ENCODE measurements at places on chromosomes 2 and 18.
A peak's percentile ranks its signal among the peaks of the same experiment; 100 is the strongest.

GRCh38 chr2:138997346-138997745, 217.2 kb upstream of the NXPH2 start:
- no peak for DNase-seq

DNA sequence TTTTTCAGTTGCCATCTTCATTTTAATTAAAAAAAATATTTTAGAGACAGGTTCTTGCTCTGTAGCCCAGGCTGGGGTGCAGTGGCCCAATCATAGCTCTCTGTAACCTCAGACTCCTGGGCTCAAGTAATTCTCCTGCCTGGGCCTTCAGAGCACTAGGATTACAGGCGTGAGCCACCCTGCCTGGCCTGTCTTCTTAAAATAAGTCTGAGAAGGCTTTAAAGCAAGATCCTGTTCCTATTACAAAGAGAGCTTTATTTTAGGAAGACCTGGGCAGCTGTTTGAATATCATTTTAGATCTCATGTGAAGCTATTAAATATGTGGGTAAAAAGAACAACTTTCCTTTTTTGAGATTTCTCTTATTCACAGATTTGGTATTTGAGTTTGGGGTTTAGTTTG, 1.5 kb downstream of the FAM228A start:
- no peak for DNase-seq

GRCh38 chr2:113185664-113186432, 12.1 kb downstream of the PSD4 start:
- DNase-seq: no peak

DNA sequence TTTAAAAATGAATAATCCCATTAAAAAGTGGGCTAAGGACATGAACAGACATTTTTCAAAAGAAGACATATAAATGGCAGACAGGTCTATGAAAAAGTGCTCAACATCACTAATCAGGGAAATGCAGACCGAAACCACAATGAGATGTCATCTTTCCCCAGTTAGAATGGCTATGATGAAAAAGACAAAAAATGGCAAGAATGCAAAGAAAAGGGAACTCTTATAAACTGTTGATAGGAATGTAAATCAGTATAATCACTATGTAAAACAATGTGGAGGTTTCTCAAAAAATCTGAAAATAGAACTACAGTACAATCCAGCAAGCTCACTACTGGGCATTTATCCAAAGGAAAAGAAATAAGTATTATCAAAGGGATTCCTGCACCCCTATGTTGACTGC, 169.2 kb downstream of the METTL4 start:
- no peak for DNase-seq

DNA sequence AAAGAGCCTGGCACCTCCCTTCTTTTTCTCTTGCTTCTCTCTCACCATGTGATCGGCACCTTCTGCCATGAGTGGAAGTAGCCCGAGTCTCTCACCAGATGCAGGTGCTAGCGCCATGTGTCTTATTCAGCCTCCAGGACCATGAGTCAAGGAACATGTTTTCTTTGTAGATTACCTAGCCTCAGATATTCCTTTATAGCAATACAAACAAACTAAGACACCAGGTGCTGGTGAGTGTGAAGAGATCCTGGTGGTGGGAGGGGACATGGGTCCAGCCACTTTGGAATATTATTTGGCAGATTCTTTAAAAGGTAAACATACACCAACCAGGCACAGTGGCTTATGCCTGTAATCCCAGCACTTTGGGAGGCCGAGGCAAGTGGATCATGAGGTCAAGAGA, 5.9 kb upstream of the USP40 start:
- no peak for DNase-seq

DNA sequence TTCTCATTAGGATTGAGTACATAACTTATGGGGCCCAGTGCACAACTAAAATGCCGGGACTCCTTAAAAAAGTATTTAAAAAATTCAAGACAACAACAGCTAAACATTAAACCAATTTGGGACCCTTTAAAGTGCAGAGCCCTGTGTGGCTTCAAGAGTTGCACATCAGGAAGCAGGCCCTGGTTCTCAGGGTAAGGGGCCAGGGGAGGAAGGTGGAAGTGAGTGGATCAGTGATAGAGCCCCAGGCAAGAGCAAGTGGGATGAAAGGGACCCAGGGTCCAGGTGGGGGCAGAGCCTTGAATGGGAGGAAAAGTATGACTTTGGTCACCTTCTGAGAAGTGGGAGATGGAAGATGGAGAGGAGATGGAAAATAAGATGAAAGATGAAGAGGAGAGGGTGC, 2.3 kb upstream of the FHOD3 start:
- DNase-seq: no peak

- DNase-seq: no peak
These were observed 93.3 kb downstream of the SPTBN1 start for GRCh38 chr2:54549430-54549829.

- DNase-seq: peak; percentile 68
These were observed 10.2 kb upstream of the IMP4 start for GRCh38 chr2:130332271-130333073.

- no peak for DNase-seq
These were observed 80.8 kb upstream of the SLC1A4 start for GRCh38 chr2:64908406-64908805.

DNA sequence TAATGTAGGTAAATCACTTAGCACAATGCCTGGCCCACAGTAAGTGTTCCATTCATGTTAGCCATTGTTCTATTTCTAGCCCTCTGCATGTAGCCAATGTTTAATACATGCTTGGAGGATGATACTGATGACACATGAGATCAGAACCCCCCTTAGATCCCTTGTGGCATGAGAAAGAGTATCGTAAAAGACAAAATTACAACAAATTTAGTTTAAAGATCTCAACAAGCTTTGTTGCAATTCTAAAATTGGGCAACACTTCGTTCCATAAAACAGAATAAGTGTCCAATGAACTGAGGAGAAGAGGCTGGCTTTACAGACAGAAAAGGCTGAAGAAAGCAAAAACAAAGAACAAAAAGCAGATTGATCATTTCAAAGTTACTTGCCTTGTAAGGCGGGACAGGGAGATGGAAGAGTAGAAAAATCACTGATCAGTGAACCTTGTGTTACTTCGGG, 148.7 kb upstream of the SLC1A4 start:
- DNase-seq: no peak

GRCh38 chr2:24077879-24078278, 1.8 kb upstream of the SF3B6 start:
- no peak for DNase-seq

- DNase-seq: no peak
These were observed 81.7 kb upstream of the CCDC85A start for GRCh38 chr2:56102098-56102497.

DNA sequence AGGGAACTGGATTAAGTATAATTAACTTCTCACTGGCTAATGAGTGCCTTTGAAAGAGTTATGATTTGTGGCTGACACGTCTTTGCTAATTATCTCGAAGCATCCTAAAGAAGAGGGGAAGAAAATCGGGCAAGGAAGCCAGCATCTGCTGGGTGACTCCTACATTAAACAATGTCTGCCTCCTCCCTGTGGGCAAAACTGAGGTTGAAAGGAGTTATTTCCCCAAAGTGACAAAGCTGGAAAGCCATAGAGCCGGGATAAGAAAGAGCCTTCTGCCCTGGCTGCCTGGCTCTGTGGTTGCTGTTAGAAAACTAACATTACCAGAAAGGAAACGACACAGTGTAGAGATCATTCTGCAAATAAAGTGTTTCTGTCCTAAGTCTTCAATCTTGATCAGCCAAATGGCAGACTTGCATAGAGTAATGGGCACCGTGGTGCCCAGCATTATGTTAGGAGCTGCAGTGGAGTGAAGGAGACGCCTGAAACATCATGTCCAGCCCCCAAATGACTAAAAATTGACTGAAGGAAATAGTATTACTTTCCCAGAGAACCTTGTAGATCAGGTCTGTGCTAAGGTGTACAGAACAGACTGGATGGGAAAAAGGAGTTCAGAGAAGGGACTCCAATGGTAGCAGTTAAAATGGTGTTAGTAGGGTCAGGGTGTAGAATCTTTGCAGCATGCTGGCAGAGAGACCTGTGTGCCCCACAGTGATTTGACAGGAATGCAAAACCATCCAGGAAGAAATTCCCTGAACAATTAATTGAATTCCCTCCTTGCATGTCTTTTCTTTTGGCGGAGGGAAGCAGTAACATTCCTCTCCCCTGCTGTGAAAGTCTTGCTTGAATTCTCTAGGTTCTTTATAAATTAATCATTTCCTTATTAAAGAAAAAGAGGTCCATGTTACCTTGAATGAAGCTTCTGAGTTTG, 44.4 kb downstream of the ALPK2 start:
- DNase-seq: peak; percentile 61

- DNase-seq: no peak
These were observed 193.4 kb upstream of the RMP24 start for GRCh38 chr18:35778850-35779627.

DNA sequence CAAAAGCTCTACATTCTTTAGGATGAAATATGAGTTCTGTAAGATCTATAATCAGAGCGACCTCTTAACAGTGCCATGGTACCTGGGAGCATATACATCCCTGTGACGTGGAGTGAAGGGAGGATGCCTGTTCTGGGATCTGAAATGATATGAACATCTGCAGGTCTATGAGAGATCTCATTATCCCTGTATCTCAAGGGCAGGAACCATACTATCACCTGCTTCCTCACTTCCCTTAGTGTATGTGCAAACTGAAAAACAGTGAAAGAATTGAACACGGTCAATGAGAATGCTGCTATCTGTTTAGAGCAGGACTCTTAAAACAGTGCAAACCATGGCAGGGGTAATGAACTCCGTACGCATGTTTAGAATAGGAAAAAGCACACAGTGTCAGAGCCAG, 364.0 kb downstream of the LPIN1 start:
- no peak for DNase-seq

DNA sequence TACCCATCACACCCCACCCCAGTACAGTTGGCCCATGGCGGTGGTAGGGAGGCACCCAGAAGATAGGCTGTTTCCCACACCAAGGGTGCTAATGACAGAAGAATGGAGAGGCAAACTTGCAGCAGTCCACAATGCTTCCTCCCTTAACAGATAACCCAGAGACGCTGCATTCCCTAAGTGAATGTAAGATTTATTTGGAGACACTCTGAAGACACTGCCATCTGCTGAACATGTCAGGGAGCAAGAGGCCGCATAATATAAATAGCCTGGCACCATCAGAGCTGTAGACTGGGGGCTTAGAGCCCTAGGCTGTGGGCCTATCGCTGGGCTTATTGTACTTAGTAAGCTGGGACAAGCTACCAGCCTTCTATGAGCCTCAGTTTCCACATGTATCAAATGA, 2.2 kb upstream of the IWS1 start:
- DNase-seq: no peak

GRCh38 chr2:45259547-45260160, 250.4 kb upstream of the SIX2 start:
- DNase-seq: no peak

DNA sequence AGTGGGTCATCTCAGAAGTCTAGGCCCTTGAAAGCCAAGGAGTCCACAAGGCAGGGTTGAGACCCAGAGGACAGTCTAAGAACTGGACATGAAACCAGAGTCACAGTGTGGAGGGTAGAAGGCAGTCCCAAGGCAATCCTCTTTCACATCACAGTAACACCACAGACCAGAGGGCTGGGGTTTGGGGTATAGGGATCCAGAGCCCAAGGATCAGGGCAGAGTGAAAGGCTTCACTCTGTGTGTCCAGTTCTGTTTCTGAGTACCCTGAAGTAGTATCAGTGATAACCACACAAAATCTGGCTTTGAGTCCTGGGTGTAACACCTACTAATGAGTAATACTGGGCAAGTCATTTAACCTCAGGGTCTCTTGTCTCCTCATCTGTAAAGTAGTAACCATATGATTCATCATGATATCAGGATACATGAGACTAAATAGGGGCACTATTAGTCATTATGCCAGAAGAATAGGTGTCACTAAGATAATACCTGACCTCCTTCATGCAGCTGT, 91.0 kb downstream of the ICA1L start:
- no peak for DNase-seq

DNA sequence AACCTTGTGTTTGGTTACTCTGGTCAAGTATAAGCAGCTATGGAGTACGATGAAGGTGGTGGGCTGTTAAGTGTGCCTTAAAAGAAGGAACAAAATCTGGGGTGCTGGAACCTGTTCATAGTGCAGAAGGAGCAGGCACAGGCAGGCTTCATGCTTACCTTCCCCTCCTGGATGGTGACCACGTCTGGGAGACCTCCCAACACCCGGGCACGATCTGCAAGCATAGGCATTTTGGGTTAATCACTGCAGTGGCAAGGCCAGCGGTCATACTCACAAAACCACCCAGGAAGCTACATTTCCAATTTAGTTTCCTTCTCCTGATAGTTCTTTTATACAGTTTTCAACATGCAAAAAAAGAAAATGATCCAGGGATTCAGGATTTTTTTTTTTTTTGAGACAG, 58.7 kb upstream of the LPIN2 start:
- no peak for DNase-seq

DNA sequence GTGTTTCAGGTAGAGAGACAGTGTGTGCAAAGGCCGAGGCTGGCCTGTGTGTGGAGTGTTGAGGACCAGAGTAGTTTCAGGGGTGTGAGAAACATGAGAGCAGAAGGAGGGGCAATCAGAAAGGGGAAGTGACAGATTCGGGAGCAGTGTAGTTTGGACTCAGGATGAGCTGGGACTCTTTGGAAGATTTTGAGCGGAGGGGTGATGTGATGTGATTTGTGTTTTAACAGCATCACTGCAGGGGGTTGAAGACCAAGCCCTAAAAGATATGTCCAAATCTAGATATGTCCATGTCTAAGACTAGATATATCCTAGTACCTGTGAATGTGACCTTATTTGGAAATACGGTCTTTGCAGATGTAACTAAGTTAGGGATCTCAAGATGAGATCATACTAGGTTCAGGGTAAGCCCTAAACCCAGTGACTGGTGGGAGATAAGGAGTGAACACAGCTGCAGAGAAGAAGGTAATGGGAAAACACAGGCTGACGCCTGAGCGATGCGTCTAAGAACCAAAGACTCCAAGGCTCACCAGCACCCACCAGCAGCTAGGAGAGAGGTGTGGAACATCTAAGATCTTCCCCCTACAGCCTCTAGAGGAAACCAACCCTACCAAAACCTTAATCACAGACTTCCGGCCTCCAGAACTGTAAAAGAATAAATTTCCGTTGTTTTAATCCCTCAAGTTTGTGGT, 38.5 kb upstream of the MYO3B start:
- DNase-seq: no peak

- no peak for DNase-seq
These were observed 337.2 kb downstream of the NBAS start for GRCh38 chr2:15223887-15224286.

DNA sequence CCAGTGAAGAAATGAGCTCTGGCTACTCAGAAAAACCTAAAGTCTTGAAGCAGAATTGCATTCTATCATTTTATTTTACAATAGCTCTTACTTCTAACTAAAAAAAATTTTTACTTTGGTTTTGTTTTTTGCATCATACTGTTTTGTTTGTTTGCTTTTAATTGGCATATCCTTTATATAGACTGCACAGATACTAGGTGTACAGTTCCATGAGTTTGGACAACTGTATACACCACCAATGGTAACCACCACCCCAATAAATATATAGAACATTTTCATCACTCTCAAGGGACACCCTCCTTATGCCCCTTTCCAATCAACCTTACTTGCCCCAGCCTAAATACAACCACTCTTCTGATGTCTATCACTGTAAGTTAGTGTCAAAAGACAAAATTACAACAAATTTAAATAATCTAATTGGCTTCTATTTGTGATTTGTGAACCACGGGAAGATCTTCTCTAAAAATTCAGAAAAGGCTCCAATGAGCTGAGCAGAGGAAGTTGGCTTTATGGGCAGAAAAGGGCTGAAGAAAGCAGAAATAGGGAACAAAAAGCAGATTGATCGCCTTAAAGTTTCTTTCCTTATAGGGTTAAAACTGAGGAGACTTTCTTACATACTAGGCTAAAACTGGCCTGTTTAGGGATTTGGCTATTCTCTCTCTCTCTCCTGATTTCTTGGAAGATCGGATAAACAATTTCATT, 22.2 kb upstream of the SOS1 start:
- no peak for DNase-seq

GRCh38 chr2:206031162-206031784, 54.7 kb downstream of the INO80D start:
- DNase-seq: no peak
